ENCODE measurements at places on chromosomes 12 and 14.

DNA sequence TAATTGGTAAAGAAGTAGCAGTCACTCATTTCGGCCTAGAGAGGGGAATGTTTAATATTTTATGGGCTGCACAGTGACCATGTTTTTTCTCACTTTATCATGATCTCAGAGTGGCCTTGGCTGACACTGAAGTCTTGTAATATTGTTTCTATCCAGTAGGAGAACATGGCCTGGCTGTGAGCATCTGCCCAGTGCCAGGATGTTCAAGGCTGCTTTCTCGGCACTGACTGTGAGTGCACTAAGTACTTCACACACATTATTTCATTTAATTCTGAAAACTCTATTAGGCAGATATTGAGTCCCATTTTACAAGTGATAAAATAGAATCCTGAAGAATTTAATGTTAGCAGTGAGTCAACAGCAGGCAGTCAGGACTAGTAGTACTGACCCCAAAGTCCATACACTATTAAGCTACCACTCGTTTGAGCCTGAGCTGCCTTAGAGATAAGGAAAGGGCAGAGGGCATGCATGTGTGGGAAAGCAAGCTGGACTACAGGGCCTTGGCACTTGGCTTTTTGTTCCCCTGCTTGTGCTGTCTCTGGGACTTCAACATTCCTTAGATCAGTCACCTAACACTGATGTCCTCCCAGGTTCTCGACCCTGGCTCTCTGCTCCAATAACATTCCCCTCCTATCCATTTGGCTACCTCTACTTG lies 42.2 kb upstream of the APPL2 start:
- DNase-seq = no peak

DNA sequence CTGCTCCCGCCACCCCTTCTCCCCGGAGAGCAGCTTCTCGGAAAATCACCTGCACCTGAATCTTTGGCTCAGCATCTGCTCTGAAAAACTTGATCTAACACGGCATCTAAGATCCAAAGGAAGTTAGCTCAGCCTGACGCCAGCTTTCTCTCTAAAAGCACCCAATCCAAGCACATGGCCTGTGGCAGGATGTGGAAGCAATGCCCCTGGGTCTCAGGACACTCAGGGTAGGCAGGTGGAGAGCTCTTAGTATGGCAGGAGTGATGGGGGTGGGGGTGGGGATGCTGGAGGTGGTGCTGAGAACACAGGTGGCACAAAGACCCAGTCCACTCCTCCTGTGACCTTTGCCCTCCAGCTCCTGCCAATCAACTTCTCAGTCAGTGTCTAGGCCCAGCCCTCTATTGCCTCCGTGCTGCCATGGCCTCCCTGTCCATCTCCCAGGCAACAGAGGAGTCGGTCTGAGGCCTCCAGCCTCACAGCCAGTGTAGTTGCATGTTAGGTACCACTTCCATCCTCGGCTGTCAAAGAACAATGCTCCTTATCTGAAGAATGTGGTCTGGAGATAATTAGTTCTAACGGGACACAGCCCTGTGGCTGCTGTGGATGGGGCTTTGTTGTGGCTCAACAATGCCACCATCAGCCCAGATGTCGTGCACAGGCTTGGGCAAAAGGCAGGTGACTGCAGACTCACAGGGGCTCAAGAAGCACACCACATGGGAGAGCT lies 180.0 kb upstream of the C14orf180 start:
- DNase-seq = no peak

DNA sequence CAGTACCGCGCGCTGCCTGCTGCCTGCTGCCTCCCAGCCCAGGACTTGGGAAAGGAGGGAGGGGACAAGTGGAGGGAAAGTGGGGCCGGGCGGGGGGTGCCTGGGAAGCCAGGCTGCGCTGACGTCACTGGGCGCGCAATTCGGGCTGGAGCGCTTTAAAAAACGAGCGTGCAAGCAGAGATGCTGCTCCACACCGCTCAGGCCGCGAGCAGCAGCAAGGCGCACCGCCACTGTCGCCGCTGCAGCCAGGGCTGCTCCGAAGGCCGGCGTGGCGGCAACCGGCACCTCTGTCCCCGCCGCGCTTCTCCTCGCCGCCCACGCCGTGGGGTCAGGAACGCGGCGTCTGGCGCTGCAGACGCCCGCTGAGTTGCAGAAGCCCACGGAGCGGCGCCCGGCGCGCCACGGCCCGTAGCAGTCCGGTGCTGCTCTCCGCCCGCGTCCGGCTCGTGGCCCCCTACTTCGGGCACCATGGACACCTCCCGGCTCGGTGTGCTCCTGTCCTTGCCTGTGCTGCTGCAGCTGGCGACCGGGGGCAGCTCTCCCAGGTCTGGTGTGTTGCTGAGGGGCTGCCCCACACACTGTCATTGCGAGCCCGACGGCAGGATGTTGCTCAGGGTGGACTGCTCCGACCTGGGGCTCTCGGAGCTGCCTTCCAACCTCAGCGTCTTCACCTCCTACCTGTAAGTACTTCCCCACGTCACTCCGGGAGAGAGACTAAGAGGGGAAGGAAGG lies at the start of gene LGR5:
LGR5 (plus strand) TSS at position 186 of the 732 bp plus-strand sequence; CDS start at position 469, 283 bp downstream.
- DNase-seq = no peak

GRCh38 chr12:45348986-45349385 lies 133.1 kb downstream of the ANO6 start:
- DNase-seq = no peak

- no peak for DNase-seq
Observed at GRCh38 chr12:24133384-24133783, 183.9 kb upstream of the SOX5 start.
